ENCODE measurements at places on chromosomes 11 and 22. TPM values are rescaled to one million over a fixed set of nuclear protein-coding genes. Genes with fewer than 3 reads are reported as not detected.

The PPP1R14B gene
- 132 TPM for total RNA-seq

The RHOD gene
- total RNA-seq, result 67.6 TPM

The ALG12 gene
- total RNA-seq, result 16.2 TPM

The TOMT gene
- not detected for total RNA-seq

The TMEM45B gene
- total RNA-seq, result 0.10 TPM

The PGA5 gene
- total RNA-seq, result 0.40 TPM

The PSMD13 gene
- 92.3 TPM for total RNA-seq

DNA sequence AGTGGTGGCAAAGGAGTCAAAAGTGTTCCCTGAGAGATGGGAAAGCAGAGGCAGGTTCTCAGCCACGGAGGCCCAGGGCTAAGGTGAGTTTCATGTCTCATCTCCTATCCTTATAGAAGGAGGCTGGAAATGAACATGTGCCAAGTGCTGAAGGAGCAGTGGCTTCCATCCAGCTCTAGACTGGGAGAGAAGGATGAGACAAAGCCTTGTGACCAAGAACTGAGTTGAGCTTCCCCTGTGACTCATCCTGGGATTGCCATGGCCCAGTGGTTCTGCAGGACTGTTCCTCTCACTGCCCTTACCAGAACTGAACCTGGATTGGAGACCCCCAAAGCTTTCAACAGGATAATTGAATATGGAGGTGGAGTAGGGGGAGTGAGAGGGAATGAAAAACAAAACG, 16.7 kb upstream of the OR9Q1 start:
- no peak for DNase-seq

DNA sequence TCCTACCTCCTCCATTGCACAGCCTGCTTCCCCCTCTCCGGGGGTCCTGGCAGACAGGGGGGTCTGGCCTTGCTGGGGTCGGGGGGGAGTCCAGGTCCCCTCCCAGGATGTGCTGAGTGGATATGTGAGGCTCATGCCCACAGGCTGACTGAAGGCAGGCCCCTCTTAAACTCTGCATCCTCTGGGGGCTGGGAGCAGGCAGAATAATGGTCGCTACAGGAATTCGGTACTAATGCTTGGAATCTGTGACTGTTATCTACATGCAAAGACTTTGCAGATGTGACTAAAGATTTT, 1.6 kb upstream of the SUN2 start:
- no peak for DNase-seq

- no peak for DNase-seq
Measured at GRCh38 chr11:120781486-120782120, 242.3 kb upstream of the TBCEL start.

DNA sequence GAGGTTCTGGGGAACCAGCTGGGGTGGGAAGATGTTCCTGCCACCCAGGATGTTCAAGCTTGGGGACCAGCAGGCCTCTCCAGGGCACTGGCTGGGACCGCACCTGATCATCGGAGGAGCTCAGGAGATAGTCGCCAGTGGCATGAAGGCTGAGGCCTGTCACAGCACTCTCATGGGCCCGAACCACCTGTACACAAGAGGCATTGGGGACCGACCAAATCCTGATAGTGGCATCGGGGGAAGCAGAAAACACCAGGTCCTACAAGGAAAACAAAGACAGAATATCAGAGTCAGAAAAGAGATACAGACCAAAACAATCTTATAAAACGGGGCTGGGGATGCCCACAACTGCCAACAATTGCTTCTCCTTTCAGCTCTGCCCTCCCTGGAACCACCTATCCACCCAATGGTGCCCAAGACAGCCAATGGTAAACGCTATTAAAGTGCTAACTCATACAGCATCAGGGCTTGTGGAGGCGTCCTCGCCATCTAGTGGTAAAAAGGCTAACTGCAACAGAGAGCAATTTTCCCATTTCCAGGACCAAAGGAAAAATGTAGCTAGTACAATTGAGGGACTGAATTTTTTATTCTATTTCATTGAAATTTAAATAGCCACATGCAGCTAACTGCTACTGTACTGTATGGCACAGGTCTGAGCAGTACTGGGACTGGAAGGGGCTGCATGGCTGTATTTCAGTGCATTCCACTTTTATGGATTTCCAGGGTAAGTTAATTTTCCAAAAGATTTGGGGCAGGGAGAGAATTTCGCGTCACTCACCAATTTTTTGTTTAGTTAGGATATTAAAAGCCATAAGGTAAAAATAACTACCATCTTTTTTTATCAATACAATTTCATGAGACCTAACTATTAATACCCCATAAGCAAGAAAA, 7.1 kb downstream of the PRPF19 start:
- DNase-seq, result no peak

- no peak for DNase-seq
Measured at GRCh38 chr11:80239217-80239616, 798.4 kb upstream of the TENM4 start.

DNA sequence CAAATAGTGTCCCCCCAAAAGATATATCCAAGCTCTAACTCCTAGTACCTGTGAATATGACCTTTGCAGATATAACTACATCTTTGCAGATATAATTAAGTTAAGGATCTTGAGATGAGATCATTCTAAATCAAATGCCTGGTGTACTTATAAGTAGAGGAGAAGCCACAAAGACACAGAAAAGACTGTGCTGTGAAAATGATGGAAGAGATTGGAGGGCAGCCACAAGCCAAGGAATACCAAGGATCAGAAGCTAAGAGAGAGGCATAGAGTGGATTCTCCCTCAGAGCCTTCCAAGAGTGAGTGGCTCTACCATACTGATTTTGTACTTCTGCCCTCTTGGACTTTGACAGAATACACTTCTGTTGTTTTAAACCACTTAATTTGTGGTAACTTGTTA, 7.5 kb upstream of the CAVIN3 start:
- no peak for DNase-seq

- DNase-seq, result no peak
Measured at GRCh38 chr22:30086496-30086895, 6.2 kb downstream of the HORMAD2 start.

GRCh38 chr11:17816232-17816931, 81.8 kb downstream of the KCNC1 start:
- no peak for DNase-seq

DNA sequence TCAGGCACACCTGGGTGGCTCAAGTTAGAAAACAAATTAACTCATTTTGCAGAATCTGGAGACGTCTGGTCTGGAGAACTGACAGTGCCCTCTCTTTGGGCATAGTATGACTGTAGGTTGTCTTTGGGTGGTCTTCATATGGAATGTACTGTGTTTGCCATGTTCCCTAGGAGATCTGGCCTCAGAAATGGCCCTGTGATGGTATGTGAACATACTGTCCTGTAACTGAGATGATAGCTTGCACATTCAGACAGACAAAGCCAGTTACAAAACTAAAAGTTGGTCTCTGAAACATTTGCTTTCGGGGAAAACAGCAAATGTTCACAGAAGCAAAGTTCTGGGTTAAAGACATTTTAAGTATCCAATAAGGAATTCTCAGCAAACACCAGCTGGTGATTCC, 29.7 kb downstream of the CD44 start:
- DNase-seq, result no peak

DNA sequence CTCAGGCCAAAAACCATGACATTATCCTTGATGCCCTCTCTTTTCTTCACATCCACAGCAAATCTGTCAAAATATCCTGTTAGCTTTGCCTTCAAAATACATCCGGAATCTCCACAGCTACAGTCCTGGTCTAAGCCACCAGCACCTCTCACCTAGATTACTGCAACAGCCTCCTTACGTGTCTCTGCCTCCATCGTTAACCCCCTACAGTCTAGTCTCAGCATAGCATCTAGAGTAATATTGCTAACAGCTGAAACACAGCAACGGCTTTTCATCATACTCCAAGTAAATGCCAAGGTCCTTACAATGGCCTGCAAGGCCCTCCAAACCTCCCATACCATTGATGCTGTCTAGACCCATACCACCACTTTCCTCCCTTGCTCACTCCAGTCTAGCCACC, 4.4 kb downstream of the TSG101 start:
- no peak for DNase-seq

DNA sequence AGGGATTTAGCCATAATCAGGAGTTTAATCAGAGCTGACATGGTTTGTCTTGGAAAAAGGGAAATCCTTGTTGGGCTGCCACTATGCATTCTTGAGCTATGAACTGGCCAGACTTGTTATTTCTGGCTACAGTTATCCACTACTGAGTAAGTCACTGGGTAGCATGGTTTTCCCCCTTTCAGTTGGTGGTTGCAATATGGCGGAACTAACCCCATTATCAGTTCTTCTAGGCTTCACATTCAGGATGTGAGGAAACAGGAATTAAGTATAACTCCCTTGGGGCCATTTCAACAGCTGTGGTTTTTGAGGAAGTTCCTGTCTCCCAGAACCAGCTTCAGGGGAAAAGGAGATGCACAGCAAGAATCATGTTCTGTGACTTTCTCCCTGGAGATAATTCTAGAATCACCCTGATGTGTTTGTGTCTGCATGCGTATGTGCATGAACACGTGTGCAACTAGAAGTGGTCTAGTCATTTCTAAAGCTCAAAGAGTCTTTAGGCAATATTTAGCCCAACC, 103.0 kb upstream of the CD44 start:
- DNase-seq, result no peak

DNA sequence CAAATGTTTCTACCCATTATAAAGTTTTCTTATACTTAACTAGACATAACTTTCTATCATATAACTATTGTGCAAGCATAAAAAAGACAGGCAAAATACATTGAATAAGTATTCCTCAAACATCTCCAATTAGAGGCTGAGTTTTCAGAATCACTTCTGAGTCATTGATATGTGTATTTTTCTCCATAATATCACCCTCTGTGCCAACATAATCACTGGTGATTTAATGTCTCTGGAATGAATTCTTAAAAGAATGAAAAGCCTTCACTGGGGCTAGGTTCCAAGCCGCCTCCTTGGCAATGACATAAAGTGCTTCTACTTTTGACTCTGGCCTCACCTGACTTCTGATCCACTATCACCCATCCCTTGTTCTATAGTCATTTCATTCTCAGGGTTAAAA, 197.0 kb upstream of the E2F8 start:
- no peak for DNase-seq

- DNase-seq, result no peak
Measured at GRCh38 chr11:99240192-99241030, 219.7 kb downstream of the CNTN5 start.

- DNase-seq, result no peak
Measured at GRCh38 chr11:66637557-66638176, 836 bp upstream of the RBM4 start.

DNA sequence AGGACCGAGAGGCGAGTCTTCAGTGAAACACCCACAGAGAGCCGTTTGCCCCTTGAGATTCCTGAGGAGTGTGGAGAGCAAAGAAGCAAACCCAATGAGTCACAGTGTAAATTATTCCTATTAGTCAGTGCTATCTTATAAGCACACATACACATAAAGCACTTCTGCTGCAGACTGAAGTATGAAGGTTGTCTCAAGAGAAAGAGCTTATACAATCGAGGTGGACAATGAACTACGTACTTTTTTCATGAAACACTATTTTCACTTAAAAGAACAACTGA, 37.3 kb downstream of the GALNT18 start:
- DNase-seq, result no peak

DNA sequence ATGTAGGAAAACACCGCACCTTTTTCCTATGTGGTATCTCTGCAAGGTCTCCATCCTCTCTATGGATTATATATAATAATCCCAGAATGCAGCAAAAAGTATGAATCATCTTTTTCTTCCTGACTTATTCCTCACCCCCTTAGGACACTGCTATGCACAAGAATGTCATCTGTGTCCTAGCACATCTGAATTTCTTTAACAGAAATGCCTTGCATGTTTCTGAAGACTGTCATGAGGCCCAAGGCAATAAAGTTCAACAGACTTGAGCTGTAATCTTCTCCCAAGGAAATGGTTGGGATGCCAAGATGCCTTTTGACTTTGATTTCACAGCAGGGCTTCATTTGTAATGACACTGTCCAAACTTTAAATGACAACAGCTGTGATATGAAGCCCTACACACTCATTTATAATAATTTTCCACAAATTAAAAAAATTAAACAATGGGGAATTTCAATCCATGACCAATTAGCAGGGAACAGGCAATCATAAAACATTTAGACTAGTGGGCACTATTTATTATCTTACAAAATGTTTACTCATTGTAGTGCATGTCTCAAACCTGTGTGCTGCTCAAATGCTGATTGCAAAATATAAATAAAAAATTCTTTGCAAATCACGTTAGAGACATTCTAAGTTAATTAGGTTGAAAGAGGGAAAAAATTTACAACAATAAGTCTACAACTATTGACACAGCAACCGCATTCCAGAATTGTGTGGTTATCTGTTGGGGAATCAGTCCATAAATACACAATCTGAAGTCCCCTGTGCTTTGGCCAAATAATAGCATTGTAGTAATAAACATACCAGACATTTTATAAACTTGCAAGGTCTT, 242.3 kb downstream of the SWAP70 start:
- no peak for DNase-seq

GRCh38 chr22:50218996-50219727, 18.4 kb downstream of the SELENOO start:
- DNase-seq, result peak; percentile 94

DNA sequence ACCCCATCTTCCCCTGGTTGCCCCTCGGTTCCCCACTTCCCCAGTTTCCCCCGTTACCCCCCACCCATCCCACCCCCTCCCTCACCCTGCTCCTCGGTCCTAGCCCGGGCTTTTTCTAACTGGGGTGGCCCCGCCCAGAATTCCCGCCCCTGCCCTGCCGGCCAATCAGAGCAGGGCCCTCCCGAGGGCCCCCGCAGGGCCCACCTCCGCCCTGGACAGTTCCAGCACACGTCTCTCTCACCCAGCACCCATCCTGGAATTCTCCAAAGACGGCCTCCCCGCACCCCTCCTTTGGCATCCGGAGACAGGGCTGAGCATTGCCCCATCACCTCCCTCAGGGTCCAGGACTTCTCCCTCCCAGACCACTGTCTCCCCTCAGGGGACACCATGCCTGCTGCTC, at the start of gene H19:
Gene H19, minus strand, starts transcription at position 88 of the 400 bp plus-strand sequence.
- no peak for DNase-seq

DNA sequence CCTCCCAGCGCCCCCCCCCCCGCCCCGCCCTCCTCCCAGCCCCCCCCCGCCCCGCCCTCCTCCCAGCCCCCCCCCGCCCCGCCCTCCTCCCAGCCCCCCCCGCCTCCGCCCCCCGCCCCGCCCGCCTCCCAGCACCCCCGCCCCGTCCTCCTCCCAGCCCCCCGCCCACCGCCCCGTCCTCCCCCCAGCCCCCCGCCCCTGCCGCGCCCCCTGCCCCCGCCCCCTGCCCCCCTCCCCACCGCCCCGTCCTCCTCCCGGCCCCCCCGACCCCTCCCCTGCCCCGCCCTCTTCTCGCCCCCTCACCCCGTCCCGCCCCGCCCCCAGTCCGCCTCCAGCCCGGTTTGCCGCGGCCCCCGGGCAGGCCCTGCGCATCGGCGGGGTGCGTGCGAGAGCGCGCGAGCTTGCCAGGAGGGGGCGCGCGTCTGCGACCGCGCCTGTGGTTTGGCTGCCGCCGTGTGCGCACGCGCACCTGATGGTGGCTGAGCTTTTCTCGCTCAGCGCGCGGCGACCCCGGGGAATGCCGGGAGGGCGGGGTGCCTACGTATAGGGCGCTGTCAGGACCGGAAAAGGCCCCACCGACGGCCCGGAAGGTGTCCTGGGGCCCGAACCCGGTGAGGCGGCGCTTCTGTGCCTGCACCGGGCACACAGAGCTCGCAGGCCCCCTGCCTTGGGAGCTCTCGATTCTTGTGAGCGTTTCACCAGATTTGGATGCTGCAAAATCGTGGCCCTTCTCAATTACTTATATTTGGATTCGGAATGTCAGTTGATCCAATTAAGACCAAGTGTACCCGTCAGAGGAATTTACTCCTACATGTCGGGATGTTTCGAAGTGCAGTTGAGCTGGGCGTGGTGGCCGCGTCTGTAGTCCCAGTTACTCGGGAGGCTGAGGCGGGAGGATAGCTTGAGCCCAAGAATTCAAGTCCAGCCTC, 501 bp upstream of the TTLL12 start:
- peak; percentile 99 for DNase-seq

Measured in left ventricle myocardium superior (tissue), 1 donor.